ENCODE measurements at places on chromosomes 3 and 15. TPM values are rescaled to one million over a fixed set of nuclear protein-coding genes. Genes with fewer than 3 reads are reported as not detected.
A peak's percentile ranks its signal among the peaks of the same experiment; 100 is the strongest.

GRCh38 chr3:4850928-4851265 lies 128.3 kb upstream of the BHLHE40 start:
- DNase-seq: no peak

- DNase-seq: peak; percentile 17
These were observed 214.9 kb upstream of the ARRDC4 start for GRCh38 chr15:97745481-97746071.

DNA sequence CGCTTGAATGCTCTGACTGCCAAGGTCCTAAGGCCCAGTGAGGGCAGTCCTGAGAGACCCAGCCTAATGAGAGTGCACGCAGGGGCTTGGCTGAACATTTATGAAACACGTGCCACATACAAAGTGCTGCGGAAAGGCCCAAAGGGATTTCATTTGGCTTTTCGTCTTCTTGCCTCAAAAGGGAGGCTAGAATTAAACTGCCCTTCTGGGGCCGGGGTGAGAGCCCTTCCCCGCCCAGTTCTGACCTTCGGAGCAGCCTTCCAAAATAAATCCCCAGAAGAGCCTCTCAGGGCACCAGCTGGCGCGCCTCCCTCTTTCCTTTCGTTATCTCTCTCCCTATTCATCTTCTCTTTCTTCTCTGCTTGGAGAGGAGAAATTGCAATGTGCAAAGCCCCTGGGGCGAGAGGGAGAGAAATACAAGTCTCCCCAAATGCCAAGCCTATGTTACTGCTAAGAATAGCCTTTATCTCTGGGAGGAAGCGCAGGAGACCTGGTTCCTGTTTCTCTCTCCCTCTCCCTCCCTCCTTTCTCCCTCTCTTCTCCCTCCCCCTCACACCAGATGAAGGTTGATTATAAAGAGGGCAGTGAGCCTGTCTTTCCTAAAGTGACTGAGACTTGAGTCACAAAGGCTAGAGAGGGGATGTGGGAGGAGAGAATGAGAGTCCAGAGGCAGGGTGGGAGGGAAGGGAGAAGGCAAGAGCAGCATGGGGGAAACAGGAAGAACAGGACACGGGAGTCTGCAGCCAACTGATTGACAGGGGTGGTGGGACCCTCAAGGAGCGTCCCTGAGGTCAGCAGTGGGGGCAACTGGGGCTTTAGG lies 36.7 kb upstream of the NDUFB4 start:
- DNase-seq: peak; percentile 51

GRCh38 chr3:10361375-10361774 lies 40.5 kb upstream of the SEC13 start:
- no peak for DNase-seq

Gene EFL1
- 22.9 TPM for total RNA-seq

GRCh38 chr3:58623961-58624360 lies 42.6 kb downstream of the FAM3D start:
- no peak for DNase-seq

DNA sequence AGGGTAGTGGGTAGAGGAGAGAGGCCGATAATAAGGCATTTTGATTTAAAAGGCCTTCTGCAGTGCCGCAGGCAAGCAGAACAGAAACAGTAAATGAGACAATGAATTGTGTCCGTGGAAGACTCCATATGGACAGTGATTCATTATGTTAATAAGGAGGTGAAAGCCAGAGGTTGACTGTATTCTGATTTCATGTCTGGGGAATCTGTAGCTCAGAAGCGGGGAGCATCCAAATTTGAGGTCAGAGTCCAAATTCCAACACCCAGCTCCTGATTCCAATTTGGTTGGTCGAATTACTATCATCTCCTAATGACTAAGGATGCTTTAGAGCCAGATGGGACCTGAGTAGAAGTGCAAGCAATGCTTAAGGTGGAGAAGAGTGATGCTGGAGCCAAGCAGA lies 1.0 kb upstream of the TBC1D21 start:
- DNase-seq: no peak

Data from fibroblast of villous mesenchyme (primary cell).